ENCODE measurements at places on chromosomes 3 and 15. TPM values are rescaled to one million over a fixed set of nuclear protein-coding genes. Genes with fewer than 3 reads are reported as not detected.

DNA sequence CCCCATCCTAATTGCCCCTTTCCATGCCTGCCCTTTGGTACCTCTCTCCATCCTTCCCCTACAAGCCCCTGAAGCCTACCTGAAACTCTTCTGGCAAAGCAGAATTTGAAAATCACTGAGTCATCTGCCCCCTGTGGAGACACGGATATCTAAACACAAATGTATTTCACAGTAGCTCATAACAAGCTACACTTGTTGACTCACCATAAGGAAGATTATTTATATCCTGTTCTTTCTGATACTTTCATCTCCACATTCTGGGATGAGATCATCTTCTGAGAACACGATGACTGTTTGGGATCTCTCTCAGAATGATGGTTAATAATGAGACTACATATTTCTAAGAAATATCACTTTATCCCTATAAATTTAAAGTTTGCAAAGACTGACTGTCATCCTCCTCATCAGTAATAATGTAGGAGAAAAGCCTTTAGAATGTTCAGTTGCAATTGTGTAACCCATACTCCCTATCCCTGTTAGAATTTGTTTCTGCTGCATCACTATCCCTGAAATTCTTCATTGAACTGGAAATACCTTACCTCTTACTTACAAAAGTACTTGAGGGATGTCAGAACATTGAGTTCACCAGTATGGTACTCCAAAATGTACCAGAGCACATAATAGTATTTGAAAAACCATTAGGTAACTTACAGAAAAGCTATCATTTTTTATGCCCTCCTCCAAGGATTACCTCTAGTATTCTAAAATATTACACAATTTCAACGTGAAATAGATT is 116.1 kb upstream of the IL12A start:
- DNase-seq, result no peak

DNA sequence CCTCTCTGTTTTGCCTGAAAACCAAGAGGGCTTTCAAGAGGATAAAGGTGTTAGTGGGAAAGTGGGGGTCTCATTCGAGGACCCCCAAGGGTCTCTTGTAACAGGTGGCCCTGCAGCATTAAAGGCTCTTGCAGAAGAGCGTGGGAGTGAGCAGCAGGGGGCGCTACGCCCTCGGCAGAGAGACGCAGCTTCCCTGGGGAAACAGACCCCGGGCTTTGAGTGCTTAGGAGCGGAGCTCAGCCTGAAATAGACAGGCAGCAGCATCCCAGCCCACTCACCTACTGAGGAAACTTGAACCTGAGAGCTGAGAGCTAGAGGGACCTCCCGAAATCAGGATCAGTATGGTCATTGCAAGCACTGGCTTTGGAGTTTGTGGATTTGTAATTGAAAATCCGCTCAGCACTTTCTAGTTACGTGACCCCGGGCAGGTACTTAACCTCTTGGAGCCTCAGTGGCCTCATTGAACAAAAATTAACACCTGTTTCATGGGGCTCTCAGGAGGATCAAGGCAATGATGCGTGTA is 25.7 kb downstream of the RPLP1 start:
- DNase-seq, result peak; percentile 65

DNA sequence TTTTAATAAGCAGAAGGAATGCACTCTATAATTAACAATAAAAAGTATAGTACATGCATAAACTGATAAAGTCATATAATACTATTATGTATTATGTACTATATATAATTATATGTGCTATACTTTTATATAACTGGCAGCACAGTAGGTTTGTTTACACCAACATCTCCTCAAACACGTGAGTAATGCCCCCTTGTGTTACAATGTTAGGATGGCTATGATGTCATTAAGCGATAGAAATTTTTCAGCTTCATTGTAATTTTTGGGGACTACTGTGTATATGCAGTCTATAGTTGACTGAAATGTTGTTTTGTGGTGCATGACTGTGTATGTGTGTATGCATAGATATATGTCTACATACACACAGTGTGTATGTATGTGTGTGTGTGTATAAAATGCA is 100.6 kb downstream of the SLMAP start:
- no peak for DNase-seq

DNA sequence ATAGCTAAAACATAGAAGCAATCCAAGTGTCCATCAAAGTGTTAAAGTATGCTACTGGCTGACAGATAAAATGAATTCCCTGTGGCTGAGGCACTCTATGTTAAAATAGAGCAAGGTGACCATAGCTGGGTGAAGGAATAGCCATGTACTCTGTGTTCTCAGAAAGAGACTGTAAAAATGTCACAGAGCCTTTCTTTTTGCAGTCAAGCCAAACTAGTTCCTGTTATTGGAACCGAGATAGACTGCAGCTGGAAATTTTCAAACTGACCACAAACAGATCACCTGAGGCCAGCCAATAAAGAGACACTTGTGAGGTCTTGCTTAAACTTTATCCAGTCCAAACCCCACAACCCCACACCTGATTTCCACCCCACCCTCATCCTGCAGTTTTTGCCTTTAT is 422.8 kb upstream of the NAALADL2 start:
- no peak for DNase-seq

DNA sequence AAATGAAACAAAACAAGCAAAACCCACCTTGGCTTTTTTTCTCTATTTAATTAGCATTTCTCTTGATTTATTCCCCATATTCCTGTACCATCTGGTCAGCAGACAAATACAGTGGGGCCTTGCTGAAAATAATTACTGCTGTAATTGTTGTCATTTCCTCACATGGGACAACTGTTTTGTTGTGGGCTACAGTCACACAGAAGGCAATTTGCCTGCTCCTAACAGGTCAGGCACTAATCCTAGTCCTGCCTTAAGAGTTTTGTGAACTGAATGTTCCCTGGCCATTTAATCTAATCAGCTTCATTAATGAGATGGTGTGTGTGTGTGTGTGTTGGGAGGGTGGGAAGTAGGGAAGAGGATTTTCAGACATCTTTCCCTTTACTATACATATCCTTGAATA is 11.6 kb downstream of the TRPC1 start:
- DNase-seq, result no peak

The AMIGO3 gene
- 2.5 TPM for polyA plus RNA-seq

The CDCP1 gene
- 1.4 TPM for polyA plus RNA-seq

The EFCAB12 gene
- polyA plus RNA-seq, result 6.9 TPM

Data from renal pelvis (tissue), 12 donors.